ENCODE measurements at places on chromosomes 5 and 9.

- DNase-seq = no peak
Observed at GRCh38 chr9:13163946-13164345, 115.5 kb downstream of the MPDZ start.

- DNase-seq = no peak
Observed at GRCh38 chr5:114360816-114361723, 800 bp upstream of the KCNN2 start.

DNA sequence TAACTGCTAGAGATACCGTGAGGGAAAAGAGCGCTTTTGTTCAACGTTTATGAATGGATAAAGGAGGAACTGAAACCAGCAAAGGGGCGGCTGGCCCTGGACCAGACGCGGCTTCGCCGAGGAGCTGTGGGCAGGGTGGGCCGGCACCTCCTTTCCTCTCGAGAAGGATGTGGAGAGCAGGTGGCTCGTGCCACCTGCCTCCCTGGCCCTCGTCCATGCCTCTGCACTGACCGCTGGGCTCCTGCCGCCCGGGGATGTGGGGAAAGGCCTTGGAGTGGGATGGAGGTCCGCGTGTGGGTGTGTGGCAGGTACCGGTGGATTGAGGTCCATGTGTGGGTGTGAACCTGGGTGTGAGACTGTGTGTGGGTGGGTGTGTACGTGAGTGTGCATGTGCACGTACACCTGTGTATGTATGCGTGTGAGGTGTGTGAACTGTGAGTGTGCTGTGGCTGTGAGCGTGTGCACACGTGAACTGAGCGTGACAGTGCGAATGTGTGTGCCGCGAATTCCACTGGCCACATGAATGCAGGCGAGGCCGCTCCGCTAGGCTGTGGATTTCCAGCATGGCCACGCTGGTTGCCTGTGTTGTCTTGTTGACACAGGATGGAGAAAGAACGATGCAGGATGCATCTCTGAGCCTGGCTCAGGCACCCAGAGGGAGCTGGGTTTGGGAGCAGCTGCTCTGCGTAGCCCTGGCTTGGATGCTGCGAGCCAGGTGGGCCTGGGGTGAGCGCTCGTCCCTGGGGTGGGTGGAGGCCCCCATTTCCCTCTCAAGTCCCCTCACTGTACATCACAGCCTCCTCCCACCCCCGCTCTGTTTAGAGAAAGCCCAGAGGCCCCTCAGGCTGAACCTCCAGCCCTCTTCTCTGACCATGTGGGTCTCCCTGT, 4.4 kb upstream of the CEP72 start:
- no peak for DNase-seq

GRCh38 chr5:39760385-39761198, 335.8 kb upstream of the DAB2 start:
- peak; percentile 65 for DNase-seq

DNA sequence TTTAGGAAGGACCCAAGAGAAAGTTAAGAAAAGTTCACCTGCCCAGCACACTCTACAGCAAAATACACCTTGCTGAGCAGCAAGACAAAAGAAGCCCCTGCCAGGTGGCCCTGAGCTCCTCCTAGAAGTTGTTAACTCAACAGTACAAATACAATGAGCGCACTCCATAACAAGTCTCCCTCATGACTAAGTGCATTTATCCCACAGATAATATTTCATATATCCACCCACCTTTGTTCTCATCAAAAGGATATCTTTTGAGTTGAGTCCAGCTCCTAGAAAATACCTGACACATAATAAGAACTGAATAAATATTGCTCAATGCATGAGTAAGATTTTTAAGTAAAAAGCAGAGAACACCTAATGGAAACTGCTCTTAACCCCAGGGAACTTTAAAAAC, 73.3 kb downstream of the ABCA1 start:
- DNase-seq = no peak

- no peak for DNase-seq
Observed at GRCh38 chr9:70510157-70510770, 95.8 kb upstream of the KLF9 start.

DNA sequence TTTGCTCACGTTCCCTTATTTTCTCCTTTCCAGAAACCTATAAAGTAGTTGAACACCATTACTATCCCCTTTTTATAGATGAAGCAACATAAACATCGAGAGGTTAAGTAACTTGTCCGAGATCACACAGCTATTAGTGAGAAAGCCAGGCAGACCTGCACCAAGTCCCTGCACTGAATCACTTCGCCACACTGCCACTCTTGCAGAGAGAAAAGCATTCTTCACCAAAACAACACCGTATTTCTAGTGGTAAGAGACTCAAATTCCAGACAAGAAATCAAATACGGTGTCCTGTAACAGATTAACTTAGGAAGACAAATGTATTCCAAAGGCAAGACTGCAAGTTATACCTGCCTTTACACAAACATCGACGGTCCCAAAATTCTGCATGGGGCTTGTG, 82.0 kb upstream of the DMRT1 start:
- peak; percentile 21 for DNase-seq

DNA sequence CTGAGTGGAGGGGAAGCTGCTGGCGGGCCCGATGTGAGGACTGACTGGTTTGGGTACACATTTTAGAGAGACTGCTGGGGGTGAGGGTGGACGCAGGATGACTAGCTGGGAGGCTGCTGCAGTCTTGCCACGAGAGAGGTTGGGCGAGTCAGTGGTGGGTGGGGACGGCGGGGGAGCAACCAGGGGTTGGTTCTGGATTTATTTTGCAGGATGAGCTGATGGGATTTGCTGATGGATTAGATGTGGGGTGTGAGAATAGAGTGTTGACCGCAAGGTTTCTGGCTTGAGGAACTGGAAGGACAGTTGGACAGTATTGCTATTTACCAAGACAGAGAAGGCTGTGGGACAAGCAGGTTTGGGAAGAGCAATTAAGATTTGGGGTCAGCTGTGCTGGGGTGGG, 5.8 kb upstream of the NDST1 start:
- no peak for DNase-seq

DNA sequence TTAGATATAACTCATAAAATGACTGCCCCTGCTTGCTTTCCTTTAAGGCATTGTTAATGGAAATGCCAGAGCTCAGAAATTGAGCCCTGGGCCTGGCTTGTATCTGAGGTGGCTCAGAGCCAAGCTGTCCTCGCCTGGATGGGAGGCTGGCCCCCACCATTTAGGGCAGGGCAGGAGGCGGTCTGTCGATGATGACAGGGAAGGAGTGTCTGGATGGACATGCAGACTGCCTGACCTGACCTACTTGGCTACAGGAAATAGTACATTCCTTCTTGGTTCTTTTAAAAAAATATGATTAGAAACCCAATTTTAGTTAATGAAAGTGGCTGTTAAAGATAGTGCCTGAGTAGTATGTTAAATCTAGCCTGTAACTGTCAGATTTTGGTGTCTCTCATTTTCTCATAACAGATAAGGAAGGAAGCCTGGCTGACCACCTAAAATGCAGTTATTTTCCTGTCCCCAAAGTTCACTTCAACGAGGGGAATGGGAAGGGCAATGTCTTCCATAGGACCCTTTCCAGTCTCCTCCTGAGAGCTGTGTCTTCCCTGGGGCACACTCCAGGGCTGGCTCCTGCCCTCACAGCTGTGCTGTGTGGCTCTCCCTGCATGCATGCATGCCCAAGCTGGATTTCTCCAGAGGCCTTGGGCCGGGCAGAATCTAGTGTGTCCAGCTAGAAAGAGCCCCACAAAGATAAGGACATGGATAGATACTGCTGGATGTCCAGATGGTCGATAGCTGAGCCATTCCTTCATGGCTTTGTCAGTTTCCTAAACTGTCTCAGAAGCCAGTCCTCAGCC, 42.3 kb downstream of the MACROH2A1 start:
- DNase-seq = peak; percentile 81

DNA sequence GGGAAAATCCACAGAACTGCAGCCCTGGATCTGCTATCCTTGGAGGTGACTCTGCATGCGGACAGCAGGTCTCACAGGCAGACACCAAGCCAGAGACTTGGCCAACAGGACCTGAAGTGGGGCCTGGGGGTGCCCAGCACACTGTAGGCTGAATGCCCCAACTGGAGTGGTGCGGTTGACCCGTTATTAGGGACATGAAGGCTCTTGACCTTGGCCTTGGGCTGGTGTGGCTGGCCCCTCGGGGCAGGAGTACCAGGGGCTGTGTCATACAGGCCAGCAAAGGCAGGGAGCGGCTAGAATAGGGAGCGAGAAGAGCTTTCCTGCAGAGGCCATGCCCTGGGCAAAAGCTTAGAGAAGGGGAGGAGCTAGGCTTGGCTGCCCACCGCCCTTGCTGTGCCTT, 153.2 kb upstream of the MVB12B start:
- no peak for DNase-seq
